ENCODE measurements at places on chromosomes 5 and 9.

DNA sequence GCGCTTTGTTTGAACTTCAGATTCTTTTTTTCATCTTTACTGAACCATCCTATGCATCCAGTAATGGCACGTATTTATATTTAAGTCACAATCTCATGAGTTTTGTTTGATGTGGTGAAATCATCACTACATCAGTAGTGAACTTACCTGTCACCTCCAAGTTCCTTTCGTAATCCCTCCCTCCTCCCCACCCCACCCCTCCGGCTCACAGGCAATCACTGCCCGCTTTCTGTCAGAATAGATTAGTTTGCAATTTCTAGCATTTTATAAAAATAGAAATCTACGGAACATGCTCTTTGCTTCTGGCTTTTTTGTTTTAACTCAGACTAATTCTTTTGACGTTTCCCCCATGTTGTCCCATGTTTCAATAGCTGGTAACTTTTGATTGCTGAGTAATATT is 305.4 kb upstream of the IRX4 start:
- DNase-seq: no peak

DNA sequence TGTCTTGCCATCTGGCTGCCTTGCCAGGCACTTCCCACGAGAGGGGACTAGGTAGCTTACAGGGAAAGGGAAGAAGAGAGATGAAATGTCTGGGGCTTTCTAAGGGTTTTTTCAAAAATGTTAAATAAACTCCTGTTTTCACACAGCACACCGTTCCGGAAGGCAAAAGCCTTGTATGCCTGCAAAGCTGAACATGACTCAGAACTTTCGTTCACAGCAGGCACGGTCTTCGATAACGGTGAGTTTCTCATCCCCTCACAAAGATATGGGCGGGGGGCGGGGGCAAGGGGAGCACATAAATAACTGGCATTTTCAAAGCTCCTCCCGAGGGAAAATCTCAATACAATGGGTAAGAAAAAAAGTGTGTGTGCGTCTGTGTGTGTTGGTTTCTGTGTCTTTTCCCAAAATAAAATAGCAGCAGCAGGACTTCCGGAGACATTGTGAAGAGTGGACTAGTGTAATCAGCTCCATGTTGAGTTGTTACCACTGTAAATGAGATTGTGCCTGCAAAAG is 189.6 kb downstream of the NR3C1 start:
- DNase-seq: no peak

- DNase-seq: peak; percentile 30
Observed at GRCh38 chr9:132973713-132974112, 4.8 kb upstream of the GFI1B start.

- no peak for DNase-seq
Observed at GRCh38 chr5:1504617-1505016, 19.1 kb downstream of the LPCAT1 start.

DNA sequence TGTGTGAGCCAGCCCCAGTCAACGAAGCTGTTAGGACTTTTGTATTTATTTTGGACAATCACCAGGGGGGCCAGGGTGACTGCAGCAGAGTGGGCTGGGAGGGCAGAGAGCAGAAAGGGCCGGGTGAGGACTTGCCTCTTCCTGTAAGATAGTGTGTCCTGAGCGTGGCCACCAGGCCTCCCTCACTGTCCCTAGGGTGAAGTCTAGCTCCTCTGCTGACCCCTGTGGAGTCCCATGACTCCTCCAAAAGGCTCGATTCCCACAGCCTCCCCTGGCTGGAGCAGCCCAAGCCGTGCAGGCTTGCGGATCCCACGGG is 147.8 kb downstream of the RXRA start:
- no peak for DNase-seq

DNA sequence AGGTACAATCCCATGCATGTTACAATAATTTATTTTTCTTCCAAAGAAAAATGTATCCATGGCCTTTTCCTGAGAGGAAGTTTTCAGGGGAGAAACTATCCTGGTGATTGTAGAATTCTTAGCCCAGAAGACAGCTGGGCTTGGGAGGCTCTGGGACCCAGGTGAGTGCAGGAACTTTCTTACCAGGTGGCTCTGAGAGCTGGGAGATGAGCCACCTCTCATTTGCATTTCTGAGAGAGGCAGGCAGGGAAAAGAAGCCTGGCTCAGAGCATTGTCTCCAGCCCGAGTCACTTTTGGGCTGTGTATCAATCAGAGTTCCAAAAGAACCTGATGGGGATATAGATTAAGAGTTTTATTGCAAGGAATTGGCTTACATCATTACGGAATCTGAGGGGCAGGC is 52.7 kb downstream of the ALG2 start:
- no peak for DNase-seq

DNA sequence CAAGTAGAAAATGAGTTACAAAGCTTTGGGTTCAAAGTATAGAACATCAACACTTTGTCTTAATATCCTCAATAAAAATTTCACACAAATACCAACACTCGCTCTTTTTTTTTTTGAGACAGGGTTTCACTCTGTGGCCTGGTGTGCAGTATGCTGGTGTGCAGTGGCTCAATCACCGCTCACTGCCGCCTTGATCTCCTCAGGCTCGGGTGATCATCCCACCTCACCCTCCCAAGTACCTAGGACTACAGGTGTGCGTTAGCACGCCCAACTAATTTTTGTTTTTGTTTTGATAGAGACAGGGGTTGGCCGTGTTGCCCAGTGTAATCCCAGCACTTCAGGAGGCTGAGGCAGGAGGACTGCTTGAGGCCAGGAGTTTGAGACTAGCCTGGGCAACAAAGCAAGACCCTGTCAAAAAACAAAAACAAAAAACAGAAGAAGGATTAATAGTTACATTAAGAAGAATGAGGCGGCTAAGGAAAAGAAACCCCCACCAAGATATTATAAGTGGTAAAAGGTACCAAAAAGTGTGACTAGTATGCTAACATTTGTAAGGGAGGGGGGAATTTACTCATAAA is 20.3 kb downstream of the FNBP1 start:
- DNase-seq: no peak

GRCh38 chr5:139744471-139745131 is 51.0 kb upstream of the PSD2 start:
- no peak for DNase-seq

DNA sequence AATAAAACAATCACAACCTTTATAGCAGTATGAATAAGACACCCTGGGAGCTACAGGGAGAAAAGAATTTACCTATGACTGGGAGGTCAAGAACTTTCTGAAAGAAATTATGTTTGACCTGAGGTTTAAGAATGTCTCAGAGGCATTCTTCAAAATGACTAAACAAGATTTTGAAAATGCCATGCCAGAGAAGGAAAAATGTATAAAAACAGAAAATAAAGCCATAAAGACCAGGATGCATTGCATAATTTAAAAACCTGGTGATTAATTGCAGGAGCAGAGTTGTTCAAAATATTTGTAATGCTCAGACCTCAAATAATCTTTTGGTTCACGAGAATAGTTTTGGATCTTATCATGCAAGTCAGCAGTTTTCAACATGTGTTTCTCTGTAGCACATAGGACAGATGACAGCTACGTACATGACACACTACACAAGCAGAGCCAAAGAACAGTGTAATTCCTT is 954.7 kb upstream of the ARRDC3 start:
- no peak for DNase-seq

DNA sequence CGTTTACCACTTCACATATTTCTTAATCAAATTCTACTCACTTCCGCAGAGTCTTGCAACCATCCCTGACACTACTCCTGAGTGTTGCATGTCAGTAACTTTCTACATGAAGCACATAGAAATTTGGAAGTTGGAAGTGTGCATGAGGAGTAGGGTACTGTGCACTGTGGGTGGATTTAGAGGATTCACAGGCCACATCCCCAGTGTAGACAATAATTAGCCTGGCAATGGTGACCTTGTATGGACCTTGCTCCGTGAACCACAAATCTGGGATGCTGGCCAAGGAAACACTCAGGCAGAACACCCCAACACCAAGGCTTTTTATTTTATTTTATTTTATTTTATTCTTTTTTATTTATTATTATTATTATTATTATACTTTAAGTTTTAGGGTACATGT is 25.5 kb downstream of the CTSL start:
- DNase-seq: no peak

DNA sequence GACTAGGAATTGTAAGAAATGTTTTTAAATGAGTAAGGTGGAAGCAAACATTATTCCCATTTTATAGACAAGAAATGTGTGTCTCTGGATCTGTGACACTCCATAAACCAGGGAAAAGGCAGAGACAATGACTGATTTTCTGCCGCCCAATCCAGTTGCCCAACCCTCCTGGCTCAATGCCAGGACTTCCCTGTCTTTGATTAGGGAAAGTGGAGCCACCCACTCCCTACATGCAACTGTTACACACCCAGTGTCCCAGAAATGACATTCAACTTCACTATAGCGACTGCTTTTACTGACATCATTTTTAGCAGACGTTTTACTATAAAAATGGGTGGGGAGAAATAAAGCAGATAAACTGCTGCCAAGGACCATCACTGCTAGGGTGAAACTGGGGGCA is 79.7 kb downstream of the THBS4 start:
- DNase-seq: no peak

DNA sequence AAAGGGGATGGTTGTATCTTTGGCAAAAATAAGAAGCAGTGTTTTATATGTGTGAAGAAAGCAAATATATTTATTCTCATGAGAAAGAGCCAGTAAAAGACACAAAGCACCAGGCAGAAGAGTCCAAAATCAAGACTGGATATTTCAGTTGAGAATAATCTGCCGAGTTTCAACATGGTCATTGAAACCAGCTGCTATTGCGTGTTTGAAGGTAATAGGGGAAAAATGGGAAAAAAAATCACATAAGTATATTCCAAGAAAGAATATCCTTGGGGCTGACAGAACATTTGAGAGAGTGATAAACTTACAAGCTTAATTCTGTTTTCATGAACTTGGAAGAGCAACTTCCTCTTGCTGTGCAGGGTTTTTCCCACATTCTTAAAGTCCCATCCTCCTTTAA is 79.9 kb downstream of the ISOC1 start:
- no peak for DNase-seq

- DNase-seq: no peak
Observed at GRCh38 chr5:33679791-33680190, 212.0 kb downstream of the ADAMTS12 start.

DNA sequence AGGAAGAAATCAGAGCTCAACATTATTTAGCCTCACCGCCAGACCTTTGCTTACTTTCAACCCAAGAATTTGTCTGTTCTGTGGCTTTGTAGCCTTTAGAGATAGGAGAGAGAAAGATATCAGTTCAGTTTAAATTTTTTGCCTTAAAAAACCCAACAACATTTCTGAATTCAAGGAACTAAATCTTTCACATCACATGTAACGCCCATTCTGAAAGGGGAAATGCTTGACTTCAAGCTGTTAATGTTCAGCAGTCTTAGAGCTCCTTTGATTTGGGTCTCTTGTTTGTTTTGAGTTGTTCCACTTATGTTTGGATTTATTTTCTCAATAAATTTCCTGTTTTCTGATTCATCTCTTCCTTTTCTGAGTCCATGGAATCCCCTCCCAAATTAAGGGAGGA is 294.5 kb downstream of the ARHGAP26 start:
- DNase-seq: no peak

- no peak for DNase-seq
Observed at GRCh38 chr5:8188874-8189565, 320.1 kb downstream of the MTRR start.

DNA sequence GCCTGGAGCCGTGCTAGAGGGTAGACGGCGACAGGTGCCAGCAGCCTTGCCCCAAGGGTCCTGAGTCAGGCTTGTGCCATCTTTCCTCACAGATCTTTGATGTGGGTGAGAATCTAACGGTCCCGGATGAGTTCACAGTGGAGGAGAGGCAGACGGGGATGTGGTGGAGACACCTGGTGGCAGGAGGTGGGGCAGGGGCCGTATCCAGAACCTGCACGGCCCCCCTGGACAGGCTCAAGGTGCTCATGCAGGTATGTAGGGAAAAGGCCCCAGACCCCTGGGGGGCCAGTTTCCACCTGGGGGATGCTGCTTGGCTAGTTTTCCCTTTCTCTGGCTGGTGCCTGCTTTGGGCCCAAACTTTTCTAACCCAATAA is 24.0 kb downstream of the PTGES2 start:
- peak; percentile 41 for DNase-seq

DNA sequence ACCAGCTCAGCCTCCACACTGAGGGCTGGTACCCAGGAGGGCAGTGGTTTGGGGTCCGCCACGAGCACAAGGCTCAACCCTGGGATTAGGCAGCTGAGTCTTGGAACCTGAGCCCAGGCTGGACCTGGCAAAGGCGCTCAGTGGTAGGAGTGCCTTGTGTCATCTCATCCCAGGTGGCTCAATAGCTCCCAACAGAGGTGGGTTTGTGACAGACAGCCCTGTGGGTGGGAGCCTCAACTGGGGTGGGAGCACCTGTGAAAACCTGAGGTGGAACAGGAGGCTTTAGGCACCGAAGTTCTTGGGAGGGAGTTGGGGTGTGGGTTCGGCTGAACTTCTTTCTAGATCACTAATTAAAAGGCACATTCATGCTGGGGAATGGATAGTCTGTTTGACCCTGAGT is 35.2 kb upstream of the SMU1 start:
- DNase-seq: no peak

GRCh38 chr5:157080286-157080685 is 21.4 kb upstream of the HAVCR1 start:
- no peak for DNase-seq

GRCh38 chr9:69158471-69158870 is 15.6 kb upstream of the TJP2 start:
- DNase-seq: no peak

DNA sequence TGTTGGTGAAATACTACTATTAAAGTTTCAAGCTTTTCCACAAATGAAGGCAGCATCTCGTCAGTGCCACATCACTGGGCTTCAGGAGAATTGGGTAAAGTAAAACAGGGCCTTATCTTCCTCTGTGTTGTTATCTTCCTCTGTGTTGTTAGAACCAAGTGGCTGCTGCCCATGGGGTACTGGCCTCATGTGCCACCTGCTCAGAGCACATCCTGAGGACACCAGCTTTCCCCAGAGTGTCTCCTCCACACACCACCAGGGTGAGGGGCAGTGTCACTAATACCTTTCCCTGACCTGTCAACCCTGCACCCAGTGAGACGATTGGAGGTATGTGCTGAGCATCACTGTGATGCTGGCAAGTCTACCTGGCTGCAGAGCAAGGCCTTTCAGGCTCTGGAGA is 499.9 kb downstream of the SEMA5A start:
- no peak for DNase-seq

GRCh38 chr5:21049901-21050300 is 1061.9 kb upstream of the CDH18 start:
- no peak for DNase-seq

DNA sequence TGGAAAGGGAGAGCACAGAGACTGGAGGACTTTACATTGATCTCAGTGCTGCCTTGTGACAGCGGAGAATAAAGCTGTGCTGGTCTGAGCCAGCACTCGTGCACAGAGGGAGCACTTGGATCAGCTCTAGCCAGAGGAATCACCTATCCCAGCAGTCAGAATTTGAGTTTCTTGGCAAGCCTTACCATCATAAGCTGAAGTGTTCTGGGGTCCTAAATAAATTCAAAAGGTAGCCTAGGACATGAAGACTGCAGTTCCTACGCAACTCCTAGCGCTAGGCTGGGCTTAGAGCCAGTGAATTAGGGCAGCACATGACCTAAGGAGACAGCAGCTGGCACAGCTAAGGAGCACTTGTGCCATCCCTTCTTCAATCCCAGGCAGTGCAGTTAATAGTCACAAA is 119.5 kb downstream of the HMHB1 start:
- DNase-seq: no peak
